Breast epithelium (tissue), 4 donors: ENCODE measurements at places on chromosomes 7 and 10. TPM values are rescaled to one million over a fixed set of nuclear protein-coding genes. Genes with fewer than 3 reads are reported as not detected.
A peak's percentile ranks its signal among the peaks of the same experiment; 100 is the strongest.

DNA sequence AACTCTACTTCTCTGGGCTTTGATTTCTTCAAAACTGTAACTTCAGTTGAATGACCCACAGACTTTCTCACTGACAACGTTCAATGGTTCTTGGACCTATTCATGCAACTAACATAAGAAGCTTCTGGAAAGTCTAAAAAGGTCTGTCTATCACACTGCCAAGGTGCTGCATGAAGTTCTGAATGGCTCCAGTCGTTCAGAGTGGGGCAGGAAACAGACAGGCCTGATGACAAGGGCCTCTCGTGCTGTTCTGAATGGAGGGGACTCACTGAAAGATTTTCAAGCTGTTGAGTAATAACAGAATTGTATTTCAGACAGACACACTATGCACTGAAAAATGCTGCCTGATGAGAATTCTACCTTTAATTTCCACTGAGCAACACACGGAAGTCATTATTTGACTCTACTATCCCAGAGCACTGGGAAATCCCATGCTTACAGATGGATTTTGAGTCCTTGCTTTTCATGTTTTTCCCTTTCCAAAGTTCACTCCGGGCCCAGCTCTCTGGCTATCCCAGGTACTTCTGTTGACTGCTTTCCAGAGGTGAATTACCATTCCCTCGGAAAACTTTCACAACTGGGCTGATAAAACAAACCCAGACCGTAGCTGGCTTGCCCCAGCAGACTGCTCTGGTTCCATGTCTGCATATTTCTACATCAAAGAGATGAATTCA, 204.9 kb upstream of the FRMD4A start:
- no peak for DNase-seq

Gene ATRNL1
- total RNA-seq = 11.4 TPM

Gene PLAC9
- 13.4 TPM for total RNA-seq

Gene TMEM270
- total RNA-seq = not detected

DNA sequence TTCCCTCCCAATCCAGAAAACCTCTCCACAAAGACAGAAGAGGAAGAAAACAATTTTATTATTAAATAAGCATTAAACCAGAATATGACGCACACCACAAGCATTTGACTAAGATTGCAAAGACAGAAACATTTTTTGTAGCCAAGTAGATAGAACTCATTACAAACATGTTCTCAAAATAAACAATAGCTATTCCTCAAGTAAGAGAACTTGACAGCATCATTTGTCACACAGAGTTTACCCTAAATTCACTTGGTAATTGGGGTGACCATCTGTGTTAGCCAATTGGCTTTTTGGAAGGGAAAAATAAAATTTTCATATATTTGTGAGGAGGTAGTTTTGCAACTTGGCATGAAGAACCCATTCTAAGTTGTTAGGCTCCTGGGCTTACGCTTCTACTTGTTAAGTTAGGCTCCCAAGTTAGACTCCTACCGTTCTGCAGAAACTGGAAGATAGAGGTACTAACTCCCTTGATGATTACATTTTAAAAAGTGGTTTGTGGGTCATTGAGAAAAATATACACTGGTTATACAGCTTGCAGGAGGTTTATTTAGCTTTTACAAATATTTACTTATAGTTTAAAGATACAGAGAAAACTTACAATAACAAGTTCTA, 618.6 kb upstream of the CNTNAP2 start:
- no peak for DNase-seq

DNA sequence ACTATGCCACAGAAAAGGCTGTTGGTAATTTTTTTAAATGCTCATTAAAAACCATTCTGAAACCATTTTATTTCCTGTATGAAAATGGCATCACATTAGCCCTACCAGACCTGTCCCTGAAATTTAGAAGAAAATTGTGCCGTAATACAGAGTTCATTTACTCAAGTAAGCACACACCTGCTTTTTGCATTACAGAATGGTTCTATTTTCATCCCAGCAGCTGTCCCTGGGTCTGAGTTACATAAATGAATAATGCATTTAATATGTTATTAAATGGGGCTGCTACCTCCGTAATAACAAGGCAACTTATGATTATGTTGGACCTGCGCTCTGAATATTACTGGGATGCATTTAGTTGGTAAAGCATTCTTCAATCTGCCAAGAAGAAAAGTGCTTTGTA, 508.9 kb downstream of the SORCS1 start:
- no peak for DNase-seq

Gene ANKRD1
- not detected for total RNA-seq

Gene MSMB
- not detected for total RNA-seq

Gene WNT8B
- not detected for total RNA-seq

- no peak for DNase-seq
These were observed 6.2 kb downstream of the ATP6V0E2 start for GRCh38 chr7:149879766-149880637.

DNA sequence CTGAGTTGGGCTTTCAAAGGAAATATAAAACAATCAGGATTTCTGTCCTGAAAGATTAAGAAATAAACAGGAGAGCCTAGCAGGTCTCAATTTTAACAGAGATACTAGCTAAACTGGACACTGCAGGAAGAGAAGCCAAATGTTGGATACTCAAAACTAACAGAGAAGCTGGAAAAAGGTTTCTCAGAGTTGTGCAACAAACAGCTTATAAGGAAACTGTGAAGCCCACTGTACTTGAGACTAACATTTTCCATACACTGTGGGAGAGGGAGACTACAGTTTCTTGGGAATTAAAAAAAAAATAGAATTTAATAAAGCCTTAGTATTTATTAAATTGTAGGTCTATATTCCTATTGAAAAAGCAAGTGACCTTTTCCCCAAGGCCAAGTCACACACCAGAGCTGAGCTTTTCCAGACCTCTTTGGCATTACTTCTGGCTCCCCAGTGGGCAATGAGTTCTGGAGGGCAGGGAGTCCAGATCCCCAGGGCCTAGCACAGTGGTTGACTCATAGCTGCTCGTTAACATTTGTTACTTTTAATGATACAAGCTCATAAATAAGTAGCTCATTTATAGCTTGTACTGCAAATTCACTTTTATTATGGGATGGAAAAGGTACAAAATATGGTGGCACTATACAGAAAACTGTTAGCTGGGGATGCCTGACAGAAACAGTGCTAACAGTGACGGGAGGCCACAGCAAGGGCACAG, 68.3 kb downstream of the MINDY3 start:
- DNase-seq = no peak

Gene AKR1D1
- 0.59 TPM for total RNA-seq

- DNase-seq = no peak
These were observed 12.6 kb upstream of the WDFY4 start for GRCh38 chr10:48671914-48672595.

DNA sequence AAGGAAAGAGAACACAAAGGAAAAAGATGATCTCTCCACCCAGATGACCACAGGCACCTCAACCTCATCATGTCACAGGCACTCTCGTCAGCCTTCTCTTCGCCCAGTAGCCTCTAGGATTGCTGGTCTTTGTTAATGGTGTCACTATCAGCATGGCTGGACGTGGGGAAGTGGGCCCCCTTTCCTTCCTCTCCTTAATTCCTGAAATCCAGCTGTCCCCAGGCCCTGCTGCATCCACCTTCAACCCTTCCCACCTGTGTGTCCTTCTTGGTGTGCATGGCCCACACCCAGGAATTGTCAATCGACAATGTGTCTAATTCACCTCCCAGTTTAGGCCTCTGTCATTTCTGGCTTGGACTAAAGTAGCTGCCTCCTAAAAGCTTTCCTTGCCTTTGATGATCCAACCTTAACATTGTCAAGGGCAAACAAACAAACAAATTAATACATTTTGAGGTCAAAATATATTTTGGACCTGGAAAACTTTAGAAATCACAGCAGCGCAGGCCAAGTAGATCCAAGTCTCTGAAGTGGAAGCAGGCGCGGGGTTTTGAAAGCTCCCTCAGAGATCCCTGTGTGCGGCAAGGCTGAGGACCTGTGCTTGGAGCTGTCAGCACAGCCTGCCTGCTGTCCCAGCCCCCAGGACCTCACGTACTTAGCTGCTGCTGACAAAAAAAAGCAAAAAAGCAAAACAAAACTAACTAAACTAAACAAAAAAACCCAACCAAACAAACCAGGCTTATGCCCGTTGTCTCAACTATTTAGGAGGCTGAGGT, 193.3 kb upstream of the LYZL2 start:
- no peak for DNase-seq

DNA sequence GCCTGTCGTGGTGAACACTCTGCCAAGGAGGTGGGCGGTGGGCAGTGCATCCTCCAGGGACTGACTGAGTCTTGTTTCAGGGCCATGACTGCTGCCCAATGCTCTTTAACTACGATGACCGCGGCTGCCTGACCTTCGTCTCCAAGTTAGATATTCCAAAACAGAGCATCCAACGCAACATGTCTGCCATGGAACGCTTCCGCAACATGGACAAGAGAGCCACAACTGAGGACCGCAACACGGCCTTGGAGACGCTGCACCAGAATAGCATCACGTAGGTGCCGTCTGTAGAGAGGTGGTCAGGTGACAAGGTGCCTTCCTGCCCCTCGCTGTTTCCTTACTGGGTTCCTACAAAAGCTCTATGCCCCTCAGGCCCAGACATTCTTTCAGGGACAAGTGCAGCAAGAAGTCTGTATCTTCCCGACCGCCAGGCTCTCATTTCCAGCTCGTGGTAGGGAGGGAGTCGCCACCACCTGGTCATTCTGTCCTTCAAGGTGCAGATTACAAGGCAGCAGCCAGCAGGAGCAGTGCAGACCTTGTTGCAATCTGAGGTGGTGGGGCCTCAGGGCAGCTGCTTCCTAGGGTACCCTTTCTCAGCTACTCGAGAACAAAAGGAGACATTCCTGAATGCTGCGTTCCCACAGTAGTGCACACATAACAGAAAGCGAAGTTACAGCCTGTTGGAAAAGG, 14.9 kb upstream of the ARPC1B start:
- no peak for DNase-seq

GRCh38 chr10:76492026-76492425, 1060.6 kb downstream of the LRMDA start:
- no peak for DNase-seq

- no peak for DNase-seq
These were observed 231.4 kb downstream of the BUB3 start for GRCh38 chr10:123385508-123386080.

Gene COL28A1
- 1.1 TPM for total RNA-seq

DNA sequence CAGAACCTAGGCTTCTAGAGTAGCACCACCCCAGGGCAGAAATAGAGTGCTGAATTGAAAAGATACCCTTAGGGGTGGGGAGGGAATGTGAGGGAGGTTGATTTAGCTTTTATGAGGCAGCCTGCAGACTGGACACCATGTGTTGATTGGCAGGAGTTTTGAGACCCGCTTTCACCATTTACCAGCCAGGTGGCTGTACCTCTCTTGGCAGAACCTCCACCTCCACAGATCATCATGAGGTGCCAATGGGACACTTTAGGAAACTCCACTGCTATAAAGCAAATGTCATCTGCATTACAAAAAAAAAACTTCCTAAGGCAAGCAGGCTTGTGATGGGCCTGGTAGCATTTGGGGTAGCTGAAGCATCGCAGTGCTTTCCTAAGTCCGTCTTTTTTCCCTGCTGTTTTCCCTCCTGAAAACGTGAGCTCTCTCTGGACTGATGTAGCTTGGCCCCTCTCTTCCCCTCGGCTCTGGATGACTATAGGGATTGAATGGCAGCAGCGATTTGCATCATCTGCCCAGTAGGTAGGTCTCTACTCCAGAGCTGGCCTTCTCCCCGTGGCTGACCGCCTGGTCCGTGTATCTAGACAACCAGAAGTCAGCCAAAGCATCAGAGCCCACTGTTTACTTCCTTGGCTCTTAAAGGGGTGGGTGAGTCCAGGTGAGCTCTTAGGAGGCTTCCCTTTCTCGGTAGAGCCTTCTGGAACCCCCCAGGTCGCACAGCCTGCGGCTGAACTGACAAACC, 1.3 kb downstream of the PCBD1 start:
- no peak for DNase-seq

DNA sequence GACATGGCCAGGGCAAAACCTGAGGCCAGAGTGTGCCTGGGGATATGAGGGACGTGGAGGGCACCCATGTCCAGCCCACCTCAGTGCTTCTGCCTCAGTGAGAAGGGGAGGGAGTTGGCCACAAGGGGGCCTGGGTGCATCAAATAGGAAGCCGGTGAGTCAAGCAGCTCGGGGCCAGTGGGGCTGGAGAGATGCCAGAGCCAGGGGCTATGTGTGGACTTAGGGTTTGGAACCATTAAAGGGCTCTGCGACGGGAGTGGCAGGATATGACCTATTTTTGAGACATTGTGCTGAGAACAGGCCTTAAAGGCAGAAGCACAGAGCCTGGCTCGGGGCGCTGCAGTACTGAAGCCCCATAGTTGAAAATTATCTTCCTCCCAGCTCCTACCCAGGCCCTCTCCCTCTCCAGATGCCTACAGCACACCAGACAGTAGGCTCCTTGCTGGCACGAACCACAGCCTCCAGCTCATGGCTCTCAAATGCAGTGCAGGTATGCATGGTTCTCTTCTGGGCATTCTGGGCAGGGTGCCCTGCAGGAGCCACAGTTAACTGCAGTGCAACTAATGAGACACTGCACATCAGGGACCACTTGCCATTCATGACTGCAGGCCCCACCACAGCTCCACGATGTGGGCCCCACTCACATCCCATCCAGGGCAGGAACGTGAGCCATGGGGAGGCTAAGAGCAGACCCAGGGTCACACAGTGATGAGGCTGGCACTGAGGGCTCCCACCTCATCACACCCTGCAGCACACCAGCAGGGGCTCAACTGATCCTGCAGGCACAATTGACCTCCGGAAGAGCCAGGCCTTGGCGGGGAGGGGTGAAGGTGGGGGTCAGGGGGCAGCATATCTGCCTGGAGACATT, 7.2 kb upstream of the PGAM2 start:
- peak; percentile 56 for DNase-seq

DNA sequence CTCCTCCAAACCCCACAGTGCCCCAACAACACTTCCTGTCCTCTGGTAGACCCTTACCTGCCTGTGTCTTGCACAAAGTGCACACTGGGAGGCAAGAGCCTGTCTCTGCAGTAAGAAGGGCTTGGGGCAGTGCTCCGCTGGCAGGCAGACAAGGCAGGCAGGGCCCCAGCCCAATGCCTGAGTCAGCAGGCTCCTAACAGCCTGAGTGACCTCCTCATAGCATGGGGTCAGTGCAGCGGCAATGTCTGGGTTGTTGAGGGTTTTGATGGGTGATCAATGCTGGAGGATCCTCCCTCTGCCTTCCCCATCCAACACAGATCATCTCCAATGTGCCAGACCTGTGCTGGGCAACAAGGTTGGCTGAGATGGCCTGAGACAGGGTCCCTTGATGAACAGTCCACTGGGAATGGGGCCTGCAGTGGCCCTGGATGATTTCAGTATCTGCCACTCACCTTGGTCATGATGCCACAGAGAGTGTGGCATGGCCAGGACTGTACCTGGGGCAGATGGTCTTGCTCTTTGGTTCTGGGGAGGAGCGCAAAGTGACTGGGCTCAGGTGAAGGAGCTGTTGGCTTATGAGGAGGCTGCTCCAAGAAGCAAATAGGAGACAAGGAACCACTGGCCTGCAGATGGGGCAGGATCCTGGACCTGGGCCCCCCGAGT, 55.6 kb upstream of the CAMK2B start:
- no peak for DNase-seq
